Pancreas (tissue), 10 donors: ENCODE measurements at places on chromosomes 1 and 21. TPM values are rescaled to one million over a fixed set of nuclear protein-coding genes. Genes with fewer than 3 reads are reported as not detected.
A peak's percentile ranks its signal among the peaks of the same experiment; 100 is the strongest.

- no peak overlapping the region for H3K4me3 ChIP-seq
- no peak overlapping the region for H3K27ac ChIP-seq
- DNase-seq, result no peak
Measured at GRCh38 chr1:177741476-177741875, 228.4 kb downstream of the SEC16B start.

DNA sequence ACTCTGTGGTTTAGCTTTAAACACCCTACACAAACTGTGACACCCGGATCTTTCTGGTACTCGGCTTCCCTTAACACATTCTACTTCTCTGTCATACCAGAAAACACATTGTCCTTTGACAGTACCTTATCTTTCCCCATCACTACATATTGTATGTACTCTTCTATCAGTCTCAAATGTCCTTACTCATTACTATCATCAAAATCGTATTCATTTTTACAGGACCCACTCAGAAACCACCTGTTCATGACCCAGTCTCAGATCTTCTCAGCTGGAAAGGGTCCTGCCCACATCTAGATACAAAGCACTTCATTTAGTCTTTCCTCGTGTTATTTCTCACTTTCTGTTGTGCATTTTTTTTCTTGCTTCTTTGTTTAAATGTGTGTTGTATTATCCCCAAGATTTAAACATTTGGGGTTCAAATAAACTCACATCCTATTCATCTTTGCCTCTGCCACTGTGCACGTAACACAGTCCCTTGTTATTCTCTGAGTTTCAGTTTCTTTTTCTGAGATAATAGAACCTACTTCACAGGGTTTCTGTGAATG lies 27.7 kb downstream of the CD34 start:
- no peaks in the 10 kb centered on the region for H3K4me1 ChIP-seq
- H3K36me3 ChIP-seq, result no peaks in the 10 kb centered on the region
- no peak overlapping the region for H3K27ac ChIP-seq
- no peak overlapping the region for H3K4me3 ChIP-seq

GRCh38 chr1:47650611-47651010 lies 212.8 kb downstream of the FOXD2 start:
- DNase-seq, result no peak
- H3K4me1 ChIP-seq, result no peaks in the 10 kb centered on the region
- H3K27ac ChIP-seq, result no peak overlapping the region
- no peaks in the 10 kb centered on the region for H3K27me3 ChIP-seq
- H3K4me3 ChIP-seq, result no peak overlapping the region

DNA sequence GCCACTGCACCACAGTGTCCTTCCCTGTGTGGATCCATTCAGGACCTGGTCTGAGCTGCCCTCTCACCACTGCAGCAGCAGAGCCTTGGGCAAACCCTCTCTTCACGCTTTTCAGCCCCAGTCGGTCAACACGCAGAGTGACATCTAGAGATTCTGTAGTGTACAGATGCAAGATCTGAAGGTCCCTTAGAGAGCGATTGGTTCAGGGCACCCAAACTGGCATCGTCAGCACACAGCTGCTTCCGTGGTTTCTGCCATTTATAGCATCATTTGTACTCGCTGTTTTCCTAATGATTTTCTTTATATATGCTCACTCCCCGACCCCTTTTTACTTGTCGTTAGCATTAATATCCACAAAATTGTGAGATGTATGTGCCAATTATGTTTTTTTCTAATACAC lies 1.5 kb upstream of the ASCL5 start:
- peaks cover 29% of the 10 kb centered on the region for H3K4me1 ChIP-seq
- peak overlapping the region; percentile 38 for H3K4me3 ChIP-seq
- no peaks in the 10 kb centered on the region for H3K27me3 ChIP-seq
- no peaks in the 10 kb centered on the region for H3K36me3 ChIP-seq

DNA sequence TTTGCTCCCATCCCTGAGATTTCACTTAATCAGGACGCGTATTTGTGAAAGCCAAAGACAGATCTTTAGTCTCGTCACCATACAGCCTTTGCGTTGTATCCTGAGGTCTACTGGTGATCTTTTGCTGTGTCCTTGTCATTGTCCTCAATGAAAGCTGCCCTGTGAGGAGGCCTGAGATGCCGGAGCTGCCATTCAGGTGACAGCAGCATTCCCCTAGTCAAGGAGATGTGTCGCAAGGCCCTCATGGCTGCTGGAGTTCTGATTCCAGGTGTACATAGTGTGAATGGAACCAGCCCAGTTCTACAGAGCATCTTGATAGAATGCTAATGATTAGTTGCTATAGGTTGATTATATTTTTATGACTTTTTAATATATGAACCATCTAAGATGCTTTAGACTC lies 24.1 kb downstream of the TTF2 start:
- no peak overlapping the region for H3K4me3 ChIP-seq
- no peak overlapping the region for H3K27ac ChIP-seq
- no peak for DNase-seq
- H3K27me3 ChIP-seq, result no peaks in the 10 kb centered on the region
- H3K4me1 ChIP-seq, result no peaks in the 10 kb centered on the region

DNA sequence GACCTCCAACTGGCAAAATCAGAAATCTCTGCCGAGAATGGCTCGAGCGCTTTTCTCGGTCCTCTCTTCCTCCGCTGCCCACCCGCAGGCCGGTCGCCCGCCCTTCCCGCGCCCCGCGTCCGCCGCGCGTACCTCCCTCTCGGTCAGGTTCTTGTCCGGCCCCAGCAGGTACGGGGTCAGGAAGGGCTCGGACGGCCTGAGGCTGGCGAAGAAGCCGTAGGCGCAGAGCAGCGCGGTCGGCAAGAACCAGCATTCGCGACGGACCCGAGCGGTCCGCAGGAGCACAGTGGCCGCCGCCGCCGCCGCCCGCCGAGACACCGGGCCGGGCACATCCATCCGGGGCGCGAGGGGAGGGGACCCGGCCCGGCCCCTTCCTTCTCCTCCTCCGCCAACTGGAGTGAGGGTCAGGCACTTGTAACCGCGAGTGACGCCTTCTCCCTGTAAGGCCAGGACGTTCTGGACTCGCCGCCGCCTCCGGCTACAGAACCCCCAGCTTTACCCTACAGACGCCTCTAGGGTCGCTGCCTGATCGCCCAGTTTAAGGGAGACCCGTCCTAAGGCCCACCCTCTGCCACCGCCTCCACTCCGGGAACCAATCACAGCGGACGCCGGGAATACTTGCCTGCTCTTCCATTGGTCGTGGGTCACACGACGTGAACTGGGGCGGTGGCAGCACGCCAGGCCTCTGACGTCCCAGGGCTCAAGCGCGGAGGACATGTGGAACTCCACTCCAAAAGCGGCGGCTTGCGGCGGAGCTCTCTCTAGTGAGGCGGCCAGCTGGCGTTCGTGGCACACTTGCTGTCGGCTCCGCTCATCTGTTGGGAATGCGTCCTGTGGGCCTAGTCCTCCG lies at the start of gene SLC19A2:
Gene SLC19A2 (minus strand): TSS at position 514 of the 850 bp plus-strand sequence. CDS start 178 bp downstream, at position 336.
- peaks cover 19% of the 10 kb centered on the region for H3K4me1 ChIP-seq
- H3K4me3 ChIP-seq, result peak within 1 kb of the TSS; percentile 91
- no peaks in the 10 kb centered on the region for H3K36me3 ChIP-seq
- DNase-seq, result peak; percentile 100
- peak within 1 kb of the TSS; percentile 99 for H3K27ac ChIP-seq
- H3K27me3 ChIP-seq, result no peaks in the 10 kb centered on the region

GRCh38 chr1:153682730-153683129 lies 4.2 kb downstream of the NPR1 start:
- H3K27me3 ChIP-seq, result no peaks in the 10 kb centered on the region
- DNase-seq, result no peak
- no peak overlapping the region for H3K4me3 ChIP-seq

DNA sequence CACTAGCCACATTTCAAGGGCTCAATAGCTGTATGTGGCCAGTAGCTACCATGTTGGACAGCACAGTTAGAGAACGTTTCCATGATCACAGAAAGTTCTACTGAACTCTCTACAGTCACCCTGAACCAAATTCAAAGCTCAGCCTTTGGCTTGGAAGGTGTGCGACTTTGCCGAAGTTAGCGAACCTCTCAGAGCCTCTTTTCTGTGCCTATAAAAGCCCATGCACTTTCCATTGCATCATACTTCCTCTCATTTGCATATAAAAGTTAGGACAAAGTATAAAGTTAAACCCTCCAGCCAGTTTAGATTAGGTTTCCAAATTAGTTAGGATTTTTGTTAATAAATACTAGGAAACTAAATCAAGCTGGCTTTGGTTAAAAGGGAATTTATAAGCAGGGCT lies 4.7 kb upstream of the SLC1A7 start:
- H3K27ac ChIP-seq, result peak overlapping the region; percentile 96
- no peaks in the 10 kb centered on the region for H3K27me3 ChIP-seq
- no peak overlapping the region for H3K4me3 ChIP-seq
- no peak for DNase-seq
- peaks cover 16% of the 10 kb centered on the region for H3K4me1 ChIP-seq

GRCh38 chr1:62621907-62622306 lies 24.6 kb downstream of the ANGPTL3 start:
- no peak overlapping the region for H3K27ac ChIP-seq
- DNase-seq, result no peak
- H3K4me1 ChIP-seq, result no peaks in the 10 kb centered on the region
- no peaks in the 10 kb centered on the region for H3K27me3 ChIP-seq

The FAM167B gene
- 3.1 TPM for total RNA-seq

GRCh38 chr1:15531682-15532081 lies 5.0 kb downstream of the DNAJC16 start:
- no peak overlapping the region for H3K4me3 ChIP-seq
- peaks cover 5% of the 10 kb centered on the region for H3K4me1 ChIP-seq
- peaks cover 15% of the 10 kb centered on the region for H3K36me3 ChIP-seq
- no peaks in the 10 kb centered on the region for H3K27me3 ChIP-seq
- no peak overlapping the region for H3K27ac ChIP-seq

GRCh38 chr1:184958554-184959353 lies 15.6 kb downstream of the NIBAN1 start:
- no peaks in the 10 kb centered on the region for H3K27me3 ChIP-seq
- H3K4me3 ChIP-seq, result no peak overlapping the region
- no peak for DNase-seq
- H3K36me3 ChIP-seq, result no peaks in the 10 kb centered on the region
- H3K4me1 ChIP-seq, result peaks cover 9% of the 10 kb centered on the region

GRCh38 chr1:153140484-153140883 lies 10.2 kb downstream of the SPRR2G start:
- H3K4me1 ChIP-seq, result no peaks in the 10 kb centered on the region
- no peaks in the 10 kb centered on the region for H3K36me3 ChIP-seq
- H3K4me3 ChIP-seq, result no peak overlapping the region
- H3K27ac ChIP-seq, result no peak overlapping the region

- H3K27me3 ChIP-seq, result no peaks in the 10 kb centered on the region
- H3K4me1 ChIP-seq, result no peaks in the 10 kb centered on the region
- H3K4me3 ChIP-seq, result no peak overlapping the region
- H3K27ac ChIP-seq, result no peak overlapping the region
- DNase-seq, result no peak
Measured at GRCh38 chr21:27036736-27037301, 69.9 kb upstream of the ADAMTS5 start.

- no peak for DNase-seq
- no peaks in the 10 kb centered on the region for H3K4me1 ChIP-seq
- no peaks in the 10 kb centered on the region for H3K27me3 ChIP-seq
- H3K27ac ChIP-seq, result no peak overlapping the region
- H3K4me3 ChIP-seq, result no peak overlapping the region
Measured at GRCh38 chr1:153598309-153599172, 14.4 kb downstream of the S100A16 start.

DNA sequence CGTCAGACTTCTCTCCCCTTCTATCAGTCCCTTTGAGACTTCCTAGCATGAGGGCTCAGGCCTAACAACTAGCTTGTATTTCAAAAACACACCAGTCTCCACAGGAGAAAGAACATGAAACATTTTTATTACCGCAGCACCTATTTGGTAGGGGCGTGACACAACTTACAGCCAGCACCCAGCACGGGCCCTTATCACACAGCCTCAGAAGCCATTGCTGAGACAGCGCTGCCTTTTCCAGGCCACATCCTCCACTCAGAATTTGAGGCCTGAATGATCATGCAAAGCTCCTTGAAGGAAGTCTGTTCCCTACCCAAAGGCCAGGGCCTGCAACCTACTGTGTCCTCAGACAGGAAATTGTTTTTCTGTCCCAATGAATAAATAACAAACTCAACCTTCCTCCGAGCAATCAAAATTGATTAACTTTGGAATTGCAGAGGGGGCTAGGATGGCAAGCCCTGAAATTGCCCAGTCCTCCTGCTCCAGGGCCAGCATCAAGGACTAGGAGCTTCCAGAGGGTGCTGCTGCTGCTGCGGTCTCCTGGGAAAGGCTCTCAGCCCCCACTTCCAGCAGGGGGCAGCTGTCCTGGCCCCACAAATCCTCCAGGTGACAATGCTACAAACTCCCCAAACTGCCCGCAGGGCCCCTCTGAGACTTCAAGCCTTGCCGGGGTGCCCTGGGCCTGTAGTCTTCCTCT lies 94.3 kb upstream of the GALNT2 start:
- H3K27me3 ChIP-seq, result no peaks in the 10 kb centered on the region
- H3K4me3 ChIP-seq, result no peak overlapping the region
- no peak overlapping the region for H3K27ac ChIP-seq
- H3K36me3 ChIP-seq, result no peaks in the 10 kb centered on the region

DNA sequence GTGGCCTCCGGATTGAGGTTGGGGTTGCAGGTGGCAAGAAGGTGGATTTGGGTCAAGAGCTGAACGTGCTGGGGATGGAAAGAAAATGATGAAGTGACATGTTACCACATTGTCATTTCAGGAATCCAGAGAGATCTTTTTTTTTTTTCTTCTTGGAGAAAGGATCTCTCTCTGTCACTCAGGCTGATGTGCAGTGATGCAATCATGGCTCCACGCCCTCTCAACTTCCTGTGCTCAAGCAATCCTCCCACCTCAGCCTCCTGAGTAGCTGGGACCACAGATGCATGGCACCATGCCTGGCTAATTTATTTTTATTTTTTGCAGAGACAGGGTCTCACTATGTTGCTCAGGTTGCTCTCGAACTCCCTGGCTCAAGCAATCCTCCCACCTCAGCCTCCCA lies 80.6 kb downstream of the GON4L start:
- no peak for DNase-seq
- no peak overlapping the region for H3K4me3 ChIP-seq
- H3K27me3 ChIP-seq, result no peaks in the 10 kb centered on the region
- H3K36me3 ChIP-seq, result peaks cover 51% of the 10 kb centered on the region
- H3K4me1 ChIP-seq, result no peaks in the 10 kb centered on the region

GRCh38 chr1:207051191-207051943 lies at the start of gene YOD1:
YOD1 (minus strand) TSS chr1:207051208; CDS start chr1:207051030, 178 bp downstream.
- peak within 1 kb of the TSS; percentile 96 for H3K4me3 ChIP-seq
- DNase-seq, result no peak
- H3K27me3 ChIP-seq, result no peaks in the 10 kb centered on the region
- H3K36me3 ChIP-seq, result peaks cover 15% of the 10 kb centered on the region

The C1orf50 gene
- total RNA-seq, result 3.5 TPM

The C1orf21 gene
- total RNA-seq, result 8.0 TPM

The OR2AK2 gene
- total RNA-seq, result not detected

- H3K27ac ChIP-seq, result peak overlapping the region; percentile 65
- H3K36me3 ChIP-seq, result no peaks in the 10 kb centered on the region
- DNase-seq, result no peak
- no peak overlapping the region for H3K4me3 ChIP-seq
- H3K4me1 ChIP-seq, result peaks cover 13% of the 10 kb centered on the region
Measured at GRCh38 chr21:42039911-42040351, 29.8 kb upstream of the ZBTB21 start.

The CATSPERE gene
- total RNA-seq, result 0.19 TPM

- H3K4me1 ChIP-seq, result peaks cover 36% of the 10 kb centered on the region
- no peaks in the 10 kb centered on the region for H3K27me3 ChIP-seq
- no peak for DNase-seq
- H3K36me3 ChIP-seq, result no peaks in the 10 kb centered on the region
Measured at GRCh38 chr21:29185172-29185571, 54.7 kb downstream of the MAP3K7CL start.
